Erythroblast (primary cell): ENCODE measurements at places on chromosomes 12 and 14.

DNA sequence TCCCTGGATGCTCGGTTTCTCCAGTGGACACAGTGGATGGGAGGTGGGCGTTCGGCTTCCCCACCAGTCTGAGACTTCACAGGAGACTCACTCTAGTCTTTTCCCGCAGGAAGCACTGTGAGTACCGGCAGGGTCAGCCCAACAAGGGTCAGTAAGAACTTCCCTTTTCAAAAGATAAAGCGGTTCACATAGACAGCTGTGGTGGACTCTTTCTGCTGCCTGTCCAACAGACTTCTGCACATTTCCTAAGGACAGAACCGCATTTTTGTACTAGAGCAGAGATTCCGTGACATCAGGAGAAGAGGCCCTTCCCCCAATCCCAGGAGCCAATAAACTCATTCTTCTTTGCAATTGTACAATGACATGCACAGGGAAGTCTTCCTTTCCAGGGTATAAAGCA is 10.4 kb downstream of the LTBR start:
- no peak for DNase-seq

DNA sequence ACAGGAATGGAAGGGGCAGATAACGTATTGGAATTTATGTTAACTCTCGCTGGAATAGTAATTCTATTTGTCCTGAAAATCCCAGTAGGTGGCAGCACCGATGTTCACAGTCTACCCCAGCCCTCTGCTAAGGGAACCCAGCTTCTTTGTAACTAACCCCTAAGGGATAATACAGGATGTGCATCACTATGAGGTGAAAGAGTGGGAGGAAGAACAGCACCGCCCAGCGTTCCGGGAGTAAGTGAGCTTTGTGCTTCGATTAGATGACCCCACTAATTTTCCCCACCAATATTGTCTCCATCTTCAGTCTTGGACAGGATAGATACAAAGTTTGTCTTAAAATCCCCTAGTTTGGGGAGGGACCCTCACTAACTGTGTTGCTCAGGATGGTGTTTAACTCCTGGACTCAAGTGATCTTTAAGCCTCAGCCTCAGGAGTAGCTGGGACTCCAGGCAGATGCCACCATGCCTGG is 2.7 kb downstream of the SLC2A3 start:
- DNase-seq = peak; percentile 88

- DNase-seq = no peak
These were observed 221.8 kb downstream of the MSRB3 start for GRCh38 chr12:65500091-65500900.

- no peak for DNase-seq
These were observed 96.9 kb downstream of the EML5 start for GRCh38 chr14:88695870-88696269.

DNA sequence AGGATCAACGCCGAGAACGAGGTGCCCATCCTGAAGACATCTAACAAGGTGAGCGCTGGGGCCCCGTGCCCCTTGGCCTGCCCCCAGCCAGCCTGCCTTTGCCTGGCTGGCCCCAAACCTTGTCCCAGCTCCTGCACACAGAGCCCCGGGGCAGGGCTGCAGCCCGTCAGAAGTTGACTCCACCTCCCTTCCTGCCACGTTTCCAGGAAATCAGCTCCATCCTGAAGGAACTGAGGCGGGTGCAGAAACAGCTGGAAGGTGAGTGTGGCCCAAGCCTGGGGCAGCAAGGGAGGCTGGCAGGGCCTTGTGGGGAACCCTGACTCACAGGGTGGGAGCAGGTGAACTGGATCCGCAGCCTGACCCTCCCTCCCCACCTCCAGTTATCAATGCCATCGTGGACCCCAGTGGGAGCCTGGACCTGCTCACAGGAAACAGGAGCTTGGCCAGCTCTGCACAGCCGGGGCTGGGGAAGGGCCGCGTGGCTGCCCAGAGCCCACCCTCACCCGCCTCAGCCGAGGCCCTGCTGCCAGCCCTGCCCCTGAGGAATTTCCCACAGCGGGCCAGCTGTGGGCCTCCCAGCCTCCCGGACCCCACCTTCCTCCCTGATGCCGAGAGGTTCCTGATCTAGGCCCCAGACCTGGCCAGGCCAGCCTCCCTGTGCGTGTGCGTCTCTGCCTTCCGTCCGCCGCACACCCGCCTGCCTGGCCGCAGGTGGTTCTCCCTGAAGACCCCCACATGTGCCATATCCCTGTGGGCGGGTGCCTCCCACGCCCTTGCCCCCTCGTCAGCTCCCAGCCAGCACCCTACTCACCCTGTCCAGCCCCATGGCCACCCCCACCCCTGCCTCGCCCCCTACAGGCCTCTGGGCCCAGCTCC is 29.5 kb downstream of the CEP170B start:
- no peak for DNase-seq

DNA sequence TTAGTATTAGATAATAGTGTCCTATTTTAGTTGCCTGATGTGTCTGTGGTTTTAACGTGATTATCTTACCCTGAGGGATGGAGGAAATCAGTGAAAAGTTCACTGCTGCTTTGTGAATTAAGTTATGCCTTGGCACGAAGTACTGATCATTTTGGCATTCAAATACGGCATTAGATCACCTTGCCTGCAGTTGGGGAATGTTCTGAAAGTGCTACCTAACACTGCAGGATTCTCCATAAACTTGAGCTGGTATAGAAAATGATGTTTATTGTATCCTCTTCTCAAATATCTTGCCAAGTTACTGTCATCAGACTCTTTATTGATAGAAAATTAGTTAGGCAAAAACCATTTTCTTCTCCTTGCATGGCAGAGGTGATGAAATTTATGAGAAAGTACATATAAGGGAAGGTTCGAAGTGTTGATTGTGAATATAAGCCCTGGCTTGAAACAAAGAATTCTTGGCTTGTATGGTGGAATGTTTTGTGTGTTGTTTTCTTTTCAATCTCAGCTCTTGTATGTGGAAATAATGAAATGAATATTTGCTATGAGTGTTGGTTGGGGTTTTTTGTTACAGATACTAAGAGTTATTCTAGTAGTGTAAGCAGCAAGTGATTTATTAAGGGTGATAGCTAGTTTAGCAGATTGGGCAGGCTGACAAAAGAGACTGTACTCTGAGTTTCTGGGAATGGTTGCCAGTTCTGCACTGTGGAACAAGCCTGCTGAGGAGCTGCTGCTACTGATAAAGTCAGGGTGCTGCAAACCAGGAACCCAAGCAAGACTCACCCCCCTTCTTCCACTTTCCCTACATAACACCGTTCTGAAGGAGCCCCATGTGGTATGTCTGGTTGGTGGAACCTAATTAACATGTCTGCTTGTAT is 448.3 kb downstream of the PCNX1 start:
- peak; percentile 89 for DNase-seq

GRCh38 chr12:123723011-123723410 is 10.9 kb downstream of the ATP6V0A2 start:
- DNase-seq = no peak

DNA sequence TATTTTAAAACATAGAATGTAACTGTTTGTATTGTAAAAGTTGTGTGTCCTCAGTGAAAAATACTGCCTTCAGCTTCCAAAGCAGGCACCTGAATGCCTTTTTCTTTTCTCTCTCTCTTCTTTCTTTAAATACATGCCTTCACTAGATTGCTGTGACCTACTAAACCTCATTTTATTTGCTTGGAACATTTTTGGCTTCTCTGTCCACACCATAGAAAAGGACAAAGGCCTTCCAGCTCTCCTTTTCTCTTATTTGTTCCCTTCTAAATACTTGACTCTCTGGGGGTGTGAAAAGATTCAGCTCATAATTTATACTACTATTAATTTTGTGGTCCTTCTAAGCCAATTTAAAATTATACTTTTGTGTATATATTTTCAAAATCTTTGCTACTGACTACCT is 38.4 kb downstream of the PPM1A start:
- DNase-seq = no peak

- DNase-seq = no peak
These were observed 254.0 kb upstream of the KRR1 start for GRCh38 chr12:75765170-75766059.

DNA sequence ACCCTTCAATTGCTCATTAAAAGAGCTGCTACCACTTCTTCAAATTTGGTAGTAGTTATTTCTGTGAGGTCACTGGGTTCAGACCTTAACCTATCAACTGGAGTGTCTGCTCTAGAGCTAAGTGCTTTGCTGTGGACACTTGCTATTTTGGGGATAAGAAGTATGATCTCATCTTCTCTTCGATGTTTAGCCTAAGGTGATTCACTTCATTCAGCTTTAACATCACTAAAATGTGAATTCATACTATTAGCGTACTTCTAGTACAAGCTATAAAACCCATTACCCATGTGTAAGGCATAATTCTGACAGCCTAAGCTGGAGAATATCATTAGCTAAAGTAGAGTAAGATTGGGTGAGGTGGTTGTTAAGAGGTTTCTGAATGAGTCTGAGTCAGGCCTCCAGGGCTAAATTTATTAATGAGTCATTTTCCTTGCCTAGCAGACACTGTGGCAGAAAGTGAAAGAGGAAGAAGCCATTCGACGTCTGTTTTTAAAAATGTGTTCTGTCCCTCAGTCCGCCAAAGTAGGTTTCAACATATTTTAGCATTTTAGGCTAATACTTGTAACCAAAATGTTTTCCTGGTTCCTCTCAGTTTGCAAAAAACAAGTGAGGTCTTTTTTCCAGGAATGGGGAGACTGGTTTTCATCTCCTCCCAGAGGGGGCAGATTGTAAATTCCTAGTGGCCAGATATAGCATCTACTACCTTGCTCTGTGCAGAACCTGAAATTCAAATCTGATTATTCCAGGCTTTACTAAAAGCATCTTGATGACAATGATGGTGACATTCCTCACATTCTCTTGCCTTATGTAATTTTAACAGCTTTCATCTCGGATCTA is 103.6 kb downstream of the SSPN start:
- no peak for DNase-seq

DNA sequence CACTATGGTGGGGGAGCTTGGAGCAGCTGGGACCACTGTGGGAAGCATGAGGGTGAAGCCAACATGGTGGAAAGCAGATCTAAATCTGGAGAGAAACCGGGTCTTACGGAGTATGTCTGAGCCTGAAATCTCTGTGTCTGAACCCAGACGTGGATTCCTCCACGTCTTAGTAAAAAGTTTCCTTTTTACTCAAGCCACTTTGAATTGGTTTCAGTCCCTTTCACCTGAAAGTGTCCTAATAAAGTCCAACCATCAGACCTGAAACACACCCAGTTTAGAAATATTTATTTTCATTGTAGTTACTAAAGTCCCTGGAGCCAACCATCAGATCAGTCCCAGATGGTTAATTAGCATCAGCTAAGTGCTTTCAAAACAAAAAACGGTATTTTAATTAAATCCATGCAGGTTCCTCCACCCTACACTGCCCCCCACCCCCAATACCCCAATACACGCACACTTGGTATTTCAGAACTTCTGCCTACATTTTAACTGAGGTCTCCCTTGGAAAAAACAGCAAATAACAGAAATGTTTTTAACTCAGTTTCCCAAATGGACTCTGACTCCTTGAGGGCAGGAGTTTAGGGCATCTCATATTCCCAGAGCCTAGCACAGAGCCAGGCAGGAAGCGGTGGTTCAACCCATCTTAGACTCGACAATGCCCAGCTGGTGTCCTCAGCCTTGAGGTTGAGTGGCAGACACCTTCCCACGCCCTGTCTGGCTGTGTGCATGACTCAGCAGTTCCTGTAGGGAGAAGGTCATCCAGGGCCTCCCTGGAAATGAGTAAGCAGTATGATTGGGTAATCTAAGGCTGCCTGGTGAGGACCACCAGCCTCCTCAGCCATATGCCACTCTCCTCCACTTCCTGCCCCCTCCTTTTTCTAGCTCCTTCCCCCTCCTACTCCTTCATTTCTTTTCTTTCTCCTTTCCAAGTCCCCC is 175.8 kb downstream of the TTC8 start:
- DNase-seq = peak; percentile 75

- DNase-seq = no peak
These were observed 376.7 kb upstream of the CCDC196 start for GRCh38 chr14:66109426-66109825.

- DNase-seq = peak; percentile 11
These were observed 185.9 kb downstream of the MED13L start for GRCh38 chr12:116091579-116091978.

- DNase-seq = no peak
These were observed 34.7 kb downstream of the GPATCH2L start for GRCh38 chr14:76186308-76187027.

DNA sequence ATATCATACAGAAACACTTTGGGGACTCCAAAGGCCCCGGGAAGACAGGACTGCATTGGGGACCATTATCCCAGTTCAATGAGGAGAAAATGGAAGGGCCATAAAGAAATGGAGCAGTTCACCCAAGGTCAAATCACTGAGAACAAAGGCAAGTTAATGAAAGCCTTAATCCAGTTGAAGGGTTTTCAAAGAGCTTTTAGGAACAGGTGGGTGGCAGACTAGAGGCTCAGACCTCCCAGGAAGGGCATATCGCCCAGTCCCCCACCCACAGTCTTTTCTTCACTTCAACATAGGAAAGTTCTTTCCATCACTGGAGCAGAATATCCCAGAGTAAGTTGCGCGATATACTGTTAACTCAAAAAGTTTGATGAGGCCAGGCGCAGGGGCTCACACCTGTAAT is 136.1 kb upstream of the CCND2 start:
- DNase-seq = no peak

- DNase-seq = peak; percentile 53
These were observed 11.2 kb downstream of the BCL2L14 start for GRCh38 chr12:12081836-12082497.

- DNase-seq = no peak
These were observed 55.9 kb upstream of the AVPR1A start for GRCh38 chr12:63206909-63207308.

DNA sequence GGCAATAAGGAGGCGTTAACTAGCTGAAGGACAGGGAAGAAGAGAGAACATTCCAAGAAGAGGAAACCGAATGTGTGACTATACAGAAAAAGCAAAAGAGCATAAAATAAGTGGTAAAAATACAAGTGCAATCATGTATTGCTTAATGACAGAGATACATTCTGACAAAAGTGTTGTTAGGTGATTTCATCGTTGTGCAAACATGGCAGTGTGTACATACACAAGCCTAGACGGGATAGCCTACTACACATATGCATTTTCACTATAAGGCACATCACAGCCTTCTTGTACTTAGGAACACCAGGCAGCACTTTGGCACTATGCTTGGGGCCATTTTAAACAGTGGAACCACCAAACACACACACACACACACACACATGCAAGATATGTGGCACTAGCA is 299.3 kb downstream of the BCAT1 start:
- no peak for DNase-seq

GRCh38 chr12:106112145-106112821 is 26.5 kb downstream of the NUAK1 start:
- no peak for DNase-seq

- DNase-seq = peak; percentile 71
These were observed 61.3 kb downstream of the C14orf132 start for GRCh38 chr14:96100161-96101064.

GRCh38 chr14:33449268-33449667 is 501.6 kb downstream of the EGLN3 start:
- no peak for DNase-seq

DNA sequence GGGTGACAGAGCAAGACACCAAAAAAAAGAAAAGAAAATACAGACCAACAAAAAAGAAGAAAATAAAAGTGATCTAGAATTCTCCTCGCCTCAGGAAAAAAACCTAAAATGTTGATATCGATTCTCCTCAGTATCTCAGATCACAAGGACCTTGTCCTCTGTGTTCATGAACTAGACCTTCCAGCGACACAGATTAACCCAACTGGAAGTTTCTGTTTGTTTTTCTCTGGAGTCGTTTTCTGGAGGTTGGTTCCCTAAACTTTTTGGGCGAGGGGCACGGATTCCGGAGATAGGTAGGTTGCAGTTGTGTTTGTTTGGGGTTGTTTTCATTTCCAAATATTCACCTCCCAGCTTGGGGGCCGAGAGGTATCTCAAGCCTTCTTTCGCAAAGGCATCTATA is 559 bp upstream of the RFC5 start:
- DNase-seq = no peak
